ENCODE measurements at places on chromosomes 5 and 9. TPM values are rescaled to one million over a fixed set of nuclear protein-coding genes. Genes with fewer than 3 reads are reported as not detected.

- DNase-seq, result no peak
Measured at GRCh38 chr9:93949694-93950449, 5.3 kb downstream of the BARX1 start.

- no peak for DNase-seq
Measured at GRCh38 chr9:82791692-82792091, 271.2 kb downstream of the RASEF start.

DNA sequence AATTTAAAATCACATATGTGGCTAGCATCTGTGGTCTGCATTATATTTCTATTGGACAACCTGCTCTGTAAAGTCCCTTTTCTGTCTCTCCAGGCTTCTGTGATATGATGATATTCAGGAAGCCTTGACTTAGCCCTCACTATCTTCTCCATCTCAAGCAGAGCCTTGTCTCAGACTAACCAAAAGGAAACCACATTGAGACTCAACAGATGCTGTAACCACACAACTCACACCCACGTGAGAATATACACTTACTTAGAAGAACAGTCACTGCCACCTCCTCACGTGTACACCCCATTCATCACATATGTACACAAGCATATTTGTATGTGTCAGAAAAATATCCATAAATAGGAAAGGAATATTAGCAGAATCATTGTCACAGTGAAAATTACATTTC is 33.6 kb downstream of the HTR4 start:
- no peak for DNase-seq

GRCh38 chr9:85630676-85631075 is 111.1 kb downstream of the AGTPBP1 start:
- DNase-seq, result no peak

ZFP37 gene
- 13.8 TPM for polyA plus RNA-seq

DNA sequence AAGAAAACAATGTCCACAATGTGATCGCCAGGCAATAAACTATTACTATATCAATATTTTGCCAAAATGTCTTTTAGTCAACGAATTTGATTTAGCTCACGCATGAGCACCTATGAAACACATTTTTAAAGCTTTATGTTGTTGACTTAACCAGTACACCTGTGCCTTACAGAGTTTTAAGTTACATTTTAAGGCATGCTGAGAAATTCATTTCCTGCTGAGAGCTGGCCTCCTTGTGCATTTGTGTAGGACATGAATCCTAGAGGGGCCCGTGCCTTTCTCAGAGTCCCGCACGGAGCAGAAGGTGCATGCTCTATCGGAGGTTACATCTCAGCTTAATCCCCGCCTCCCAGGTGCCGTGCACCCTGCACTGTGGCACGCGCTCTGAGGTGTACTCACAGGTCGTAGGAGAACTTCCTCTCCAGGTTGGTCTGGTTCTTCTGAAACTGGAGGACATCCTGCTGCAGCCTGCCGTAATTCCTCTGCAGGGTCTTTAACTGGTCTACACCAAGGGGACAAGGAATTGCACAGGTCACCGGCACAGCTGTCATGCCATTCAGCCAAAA is 53.2 kb downstream of the GOLM1 start:
- DNase-seq, result no peak

MYOT gene
- polyA plus RNA-seq, result 1.5 TPM

DNA sequence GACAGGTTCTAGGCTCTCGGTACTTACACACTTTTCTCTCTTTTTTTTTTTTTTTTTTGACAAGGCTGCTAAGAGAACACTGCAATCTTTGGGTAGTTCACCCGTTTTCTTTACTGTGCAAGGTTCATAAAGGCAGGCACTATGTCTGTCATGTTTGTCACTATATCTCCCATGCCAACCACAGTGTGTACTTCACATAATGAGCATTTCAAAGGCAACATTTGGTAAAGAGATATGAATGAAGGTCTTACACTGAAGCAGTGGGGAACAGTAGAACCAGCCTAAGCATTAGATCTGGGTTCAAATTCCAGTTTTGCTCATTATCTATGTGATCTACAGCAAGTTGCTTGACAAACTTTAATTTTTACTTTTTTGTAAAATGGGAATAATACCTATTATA is 1.5 kb upstream of the HMGCR start:
- DNase-seq, result no peak

GRCh38 chr5:172156541-172156994 is 31.5 kb downstream of the STK10 start:
- DNase-seq, result no peak

LCN15 gene
- polyA plus RNA-seq, result 0.23 TPM

GRCh38 chr5:146671561-146672295 is 155.7 kb upstream of the GPR151 start:
- DNase-seq, result no peak

All from left kidney (tissue), 8 donors.